ENCODE measurements at places on chromosomes 16 and 17.

GRCh38 chr17:4152471-4152870, 9.5 kb downstream of the CYB5D2 start:
- no peak for DNase-seq

DNA sequence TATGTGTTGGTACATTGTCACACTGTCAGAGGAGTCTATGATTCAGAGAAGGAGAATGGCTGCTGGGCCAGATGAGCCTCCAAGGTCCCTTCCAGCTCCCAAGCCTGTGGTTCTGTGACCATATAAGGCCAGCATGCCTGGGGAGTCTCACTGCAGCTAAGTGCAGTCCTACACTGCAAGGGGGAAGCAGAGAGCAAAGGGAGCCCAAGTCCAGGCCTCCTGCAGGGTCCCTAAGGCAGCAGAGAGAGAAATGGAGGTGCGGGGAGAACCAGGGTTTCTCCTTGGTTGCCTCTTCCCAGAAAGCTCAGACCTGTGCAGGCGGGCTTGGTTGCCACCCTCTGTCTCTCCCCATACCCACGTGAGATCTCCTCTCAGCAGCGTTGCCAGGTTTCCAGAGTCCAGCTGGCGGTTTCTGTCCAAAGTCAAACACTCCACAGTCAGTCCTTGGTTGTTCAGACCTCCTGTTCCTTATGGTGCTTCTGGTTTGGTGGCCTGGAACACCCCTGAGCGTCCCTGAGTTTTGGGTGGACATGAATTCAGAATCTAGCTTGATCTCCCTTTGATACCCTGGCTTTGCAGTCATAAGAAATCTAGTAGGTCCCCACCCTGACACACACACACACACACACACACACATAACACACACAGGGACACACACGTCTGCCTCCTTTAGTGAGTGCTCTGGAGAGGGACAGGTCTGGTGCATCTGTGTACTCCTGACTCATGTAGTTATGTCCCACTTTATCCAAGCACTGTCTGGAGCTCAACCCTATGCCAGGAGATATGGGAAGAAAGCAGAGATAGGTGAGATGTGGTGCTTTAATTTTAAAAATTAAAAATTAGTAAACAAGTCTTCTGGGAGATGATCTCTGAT, 78.8 kb downstream of the GNAO1 start:
- no peak for DNase-seq

DNA sequence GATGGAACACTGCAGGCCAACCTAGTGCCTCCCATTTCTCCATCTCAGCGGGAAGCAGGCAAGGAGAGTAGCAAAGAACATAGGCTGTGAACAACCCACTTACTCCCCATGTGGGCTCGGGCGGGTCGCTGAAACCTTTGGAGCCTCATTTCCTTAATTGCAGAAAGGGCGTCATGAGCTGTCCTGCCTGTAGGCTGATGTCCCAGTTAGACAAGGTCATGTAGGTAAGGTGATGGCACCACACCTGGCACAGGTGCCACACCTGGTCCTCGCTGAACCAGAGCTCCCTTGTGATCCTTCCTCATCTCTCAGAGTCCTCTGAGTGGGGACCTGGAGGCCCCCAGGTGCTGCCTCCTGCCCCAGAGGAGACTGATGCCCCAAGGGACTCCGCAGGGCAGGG, 22.9 kb downstream of the ABCC3 start:
- no peak for DNase-seq

DNA sequence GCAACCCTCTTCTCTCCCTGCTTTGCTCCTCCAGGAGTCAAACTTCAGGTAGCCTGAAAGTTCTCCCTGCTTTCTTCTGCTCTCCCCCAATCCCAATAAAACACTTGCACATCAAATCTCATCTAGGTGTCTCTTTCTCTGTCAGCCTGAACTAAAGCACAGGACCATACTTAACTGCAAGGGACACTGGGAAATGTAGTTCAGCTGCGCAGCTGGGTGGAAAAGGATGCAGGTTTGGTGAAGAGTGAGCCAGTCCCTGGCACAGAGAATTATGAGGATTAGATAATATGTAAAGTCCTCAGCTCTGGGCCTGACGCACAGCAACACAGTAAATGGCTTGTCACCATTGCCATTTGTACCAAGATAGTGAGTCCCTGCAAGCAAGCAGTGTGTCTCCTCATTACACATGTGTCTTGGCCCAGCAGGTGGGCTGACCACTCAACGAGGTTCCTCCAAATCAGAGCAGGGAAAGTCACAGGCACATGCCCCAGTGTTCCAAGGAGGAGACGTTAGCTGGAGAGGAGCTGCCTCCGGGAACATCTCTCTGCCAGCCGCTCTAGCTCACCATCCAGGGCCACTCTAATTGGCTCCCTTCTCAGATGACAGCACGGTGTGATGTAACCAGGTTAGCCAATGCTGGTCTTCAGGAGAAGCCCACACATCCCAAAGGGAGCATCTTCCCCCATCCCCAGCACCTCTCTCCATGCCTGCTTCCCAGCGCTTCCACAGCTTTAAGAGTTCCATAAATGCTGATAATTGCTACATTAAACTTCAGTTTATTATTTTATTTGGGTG, 29.7 kb upstream of the IRX3 start:
- DNase-seq: no peak

GRCh38 chr16:57143149-57143921, 42.5 kb downstream of the PSME3IP1 start:
- no peak for DNase-seq

- no peak for DNase-seq
Measured at GRCh38 chr16:89014403-89015230, 37.6 kb upstream of the CBFA2T3 start.

DNA sequence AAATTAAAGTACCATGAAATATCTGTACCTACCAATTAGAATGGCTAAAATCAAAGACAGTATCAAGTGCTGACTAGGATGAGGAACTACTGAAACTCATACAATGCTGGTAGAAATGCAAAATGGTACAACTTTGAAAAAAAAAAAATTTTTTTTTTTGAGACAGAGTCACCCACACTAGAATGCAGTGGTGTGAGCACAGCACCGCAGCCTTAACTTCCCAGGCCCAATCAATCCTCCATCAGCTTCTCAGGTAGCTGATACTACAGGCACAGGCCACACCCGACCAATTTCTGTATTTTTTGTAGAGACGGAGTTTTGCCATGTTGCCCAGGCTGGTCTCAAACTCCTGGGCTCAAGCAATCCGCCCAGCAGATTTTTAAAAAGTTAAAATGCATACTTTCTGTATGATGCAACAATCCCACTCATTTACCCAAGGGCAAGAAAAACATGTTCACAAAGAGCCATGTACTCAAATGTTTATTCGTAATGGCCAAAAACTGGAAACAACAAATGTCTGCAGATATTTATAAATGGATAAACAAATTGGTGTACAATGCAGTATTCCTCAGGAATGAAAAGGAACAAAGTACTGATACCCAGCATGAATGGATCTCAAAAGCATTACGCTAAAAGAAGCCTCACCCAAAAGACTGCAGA, 8.7 kb downstream of the SMURF2 start:
- no peak for DNase-seq

DNA sequence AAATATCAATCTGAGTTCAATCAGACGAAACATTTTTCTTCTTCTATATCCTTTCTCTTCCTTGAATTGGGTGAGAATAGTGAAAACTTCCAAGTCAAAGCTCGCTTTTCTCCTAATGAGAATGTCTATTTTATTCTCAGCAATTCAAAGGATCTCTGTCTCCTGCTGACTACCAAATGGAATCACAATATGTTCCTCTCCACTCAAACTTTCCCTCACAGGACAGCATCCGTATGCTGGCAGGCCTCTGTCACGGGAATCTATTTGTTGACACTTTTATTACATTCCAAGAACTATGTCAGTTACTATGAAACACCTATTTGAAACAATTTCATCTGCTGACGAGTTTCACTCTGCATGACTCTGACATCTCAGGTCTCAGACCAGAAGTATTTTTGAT, 1196.6 kb downstream of the CDH11 start:
- no peak for DNase-seq

GRCh38 chr17:46841561-46842379, 9.6 kb upstream of the WNT9B start:
- no peak for DNase-seq

DNA sequence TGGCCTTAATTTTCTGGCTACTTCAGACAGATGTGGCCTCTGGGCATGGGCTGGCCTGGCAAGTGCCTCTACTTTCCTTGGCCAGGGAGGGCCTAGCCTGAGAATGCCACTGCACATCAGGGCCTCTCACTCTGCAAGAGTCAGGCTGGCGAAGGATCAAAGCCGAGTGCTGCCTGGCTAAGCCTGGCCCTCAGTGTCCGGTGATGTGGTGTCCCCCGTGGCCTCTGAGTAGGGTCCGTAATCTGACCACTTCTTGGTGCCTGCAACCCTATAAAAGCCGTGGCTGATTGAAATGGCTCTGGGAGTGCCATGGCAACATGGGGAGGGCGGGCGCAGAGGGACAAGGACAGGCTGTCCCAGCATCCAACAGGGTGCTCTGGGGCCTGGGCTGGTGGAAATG, 30.2 kb downstream of the TBX4 start:
- DNase-seq: no peak

DNA sequence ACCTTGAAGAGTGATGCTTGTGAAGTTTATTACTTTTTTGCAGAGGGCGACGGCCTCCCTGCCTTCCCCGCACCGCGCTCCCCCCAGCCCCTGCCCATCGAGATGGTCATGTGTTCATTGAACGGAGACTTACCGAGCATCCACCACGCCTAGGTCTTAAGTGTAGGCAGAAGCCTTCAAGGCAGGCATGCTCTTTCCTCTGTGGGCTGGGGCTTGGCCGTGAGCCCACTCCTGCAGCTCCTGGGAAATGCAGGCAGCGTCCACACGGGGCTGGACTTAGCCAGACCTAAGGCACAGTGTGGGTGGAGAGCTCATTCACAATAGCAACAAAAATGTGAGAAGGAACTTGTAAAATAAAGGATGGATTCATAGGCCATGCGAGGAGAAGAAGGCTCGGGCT, 19.2 kb downstream of the RNF213 start:
- DNase-seq: no peak

DNA sequence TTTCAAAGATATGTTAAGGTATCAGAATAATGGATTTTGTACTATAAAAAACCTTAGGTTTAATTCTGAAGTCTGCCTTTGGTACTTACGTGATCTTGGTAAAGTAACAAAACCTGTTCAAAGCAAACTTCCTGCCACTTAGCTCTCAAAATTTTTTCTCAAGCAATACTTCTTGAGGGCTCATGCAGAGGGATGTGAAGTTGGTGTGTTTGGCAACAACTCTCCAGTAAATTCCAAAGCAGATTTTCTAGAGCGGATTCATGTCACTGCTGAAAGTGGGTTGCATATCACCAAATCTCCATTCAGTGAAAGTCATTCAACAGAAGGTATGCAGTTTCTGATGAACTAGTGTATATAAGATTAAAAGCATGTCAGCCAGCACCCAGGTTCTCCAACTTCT, 856.7 kb downstream of the CDH8 start:
- DNase-seq: no peak

DNA sequence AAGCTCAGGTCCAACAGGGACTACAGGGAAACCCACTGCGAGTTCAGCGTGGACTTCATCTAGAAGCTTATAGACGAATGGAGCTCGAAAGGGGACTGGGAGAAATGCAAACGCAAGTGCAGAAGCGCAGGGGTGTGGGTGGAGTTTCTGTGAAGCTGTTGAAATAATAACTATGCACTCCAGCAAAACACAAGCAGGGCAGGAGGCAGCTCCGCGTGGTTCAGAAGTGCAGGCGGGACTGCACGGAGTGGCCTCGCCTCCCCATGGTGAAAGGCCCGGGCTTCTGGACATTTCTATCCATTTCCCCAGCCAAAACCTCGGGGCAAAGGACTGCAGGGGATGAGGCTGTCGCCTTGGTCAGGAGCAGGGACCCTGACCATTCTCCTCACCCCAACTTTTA, 74.5 kb downstream of the ZNF423 start:
- DNase-seq: no peak

DNA sequence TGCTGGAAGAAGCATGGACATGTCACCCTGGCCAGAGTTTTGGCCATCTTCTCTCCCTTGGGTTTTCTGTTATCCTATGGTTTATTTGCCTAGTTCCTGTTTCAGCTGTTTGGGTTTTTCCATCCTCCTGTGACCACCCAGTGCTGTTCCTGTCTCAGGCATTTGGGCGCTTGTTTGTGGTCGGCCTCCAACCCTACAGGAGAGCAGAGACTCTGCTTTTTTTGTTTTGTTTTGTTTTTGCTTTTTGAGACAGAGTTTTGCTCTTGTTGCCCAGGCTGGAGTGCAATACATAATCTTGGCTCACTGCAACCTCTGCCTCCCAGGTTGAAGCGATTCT, 3.3 kb upstream of the ZC3H7A start:
- DNase-seq: no peak

- DNase-seq: peak; percentile 77
Measured at GRCh38 chr17:39238311-39238972, 12.7 kb upstream of the STAC2 start.

GRCh38 chr16:67277999-67278772, 1.1 kb upstream of the PLEKHG4 start:
- DNase-seq: no peak

DNA sequence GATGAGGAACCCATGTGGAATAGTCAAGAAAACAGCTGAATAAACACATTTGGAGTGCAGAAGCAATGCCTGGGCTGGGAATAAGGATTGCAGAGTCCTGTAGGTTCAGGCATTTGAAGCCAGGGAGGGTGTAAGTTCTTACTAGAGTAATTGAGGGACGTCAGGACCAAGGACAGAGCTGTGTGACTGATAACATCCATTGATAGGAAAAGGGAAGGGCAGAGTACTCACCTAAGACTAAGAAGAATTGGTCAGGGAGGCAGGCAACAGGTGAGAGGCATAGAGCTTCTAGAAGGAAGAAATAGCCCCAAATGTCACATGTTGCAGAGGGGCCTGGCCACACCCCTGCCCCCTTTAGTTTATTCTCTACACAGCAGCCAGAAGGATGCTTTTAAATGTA, 79.8 kb upstream of the TMEM132E start:
- no peak for DNase-seq

- no peak for DNase-seq
Measured at GRCh38 chr17:64603987-64604386, 58.1 kb downstream of the SMURF2 start.

GRCh38 chr17:59377410-59377809, 46.0 kb downstream of the YPEL2 start:
- no peak for DNase-seq

GRCh38 chr16:86357303-86357702, 153.0 kb upstream of the FOXF1 start:
- DNase-seq: no peak

DNA sequence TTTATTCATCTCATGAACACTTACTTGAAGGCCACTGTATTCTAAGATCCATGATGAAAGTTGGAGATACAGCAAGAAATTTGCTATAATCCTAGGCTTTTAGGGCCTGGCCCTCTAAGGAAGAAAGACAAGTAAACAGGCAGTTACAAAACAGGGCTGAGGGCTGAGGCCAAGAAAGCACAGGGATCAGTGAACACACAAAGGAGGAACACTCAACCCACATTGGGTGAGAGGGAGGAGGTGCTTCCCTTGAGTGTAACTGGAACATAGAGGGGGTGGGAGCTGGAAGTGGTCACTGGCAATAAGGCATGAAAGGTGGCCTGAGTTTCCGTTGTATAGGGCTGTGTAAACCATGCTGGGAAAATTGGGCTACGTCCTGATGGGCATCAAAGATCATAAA, 112.2 kb downstream of the ZNF18 start:
- DNase-seq: no peak

All from CD4-positive, alpha-beta T cell (primary cell).